ENCODE measurements at places on chromosomes 5 and 9.

DNA sequence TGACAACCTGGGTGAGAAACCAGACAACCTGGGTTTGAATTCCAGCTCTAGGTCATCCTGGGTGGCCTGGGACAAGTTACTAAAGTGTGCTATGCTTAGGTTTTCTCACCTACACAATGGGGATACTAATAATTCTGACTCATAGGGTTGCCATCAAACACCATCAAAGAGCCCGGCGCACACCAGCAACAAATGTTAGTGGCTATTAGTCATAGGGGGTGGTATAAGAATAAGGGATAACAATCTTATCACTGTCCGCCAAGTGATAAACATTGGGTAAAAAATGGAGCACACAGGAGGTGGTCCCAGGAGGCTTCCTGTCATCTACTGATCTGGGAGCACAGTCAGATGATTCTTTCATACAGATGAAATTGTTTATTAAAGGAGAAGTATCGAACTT is 61.4 kb upstream of the AFAP1L1 start:
- DNase-seq = no peak

DNA sequence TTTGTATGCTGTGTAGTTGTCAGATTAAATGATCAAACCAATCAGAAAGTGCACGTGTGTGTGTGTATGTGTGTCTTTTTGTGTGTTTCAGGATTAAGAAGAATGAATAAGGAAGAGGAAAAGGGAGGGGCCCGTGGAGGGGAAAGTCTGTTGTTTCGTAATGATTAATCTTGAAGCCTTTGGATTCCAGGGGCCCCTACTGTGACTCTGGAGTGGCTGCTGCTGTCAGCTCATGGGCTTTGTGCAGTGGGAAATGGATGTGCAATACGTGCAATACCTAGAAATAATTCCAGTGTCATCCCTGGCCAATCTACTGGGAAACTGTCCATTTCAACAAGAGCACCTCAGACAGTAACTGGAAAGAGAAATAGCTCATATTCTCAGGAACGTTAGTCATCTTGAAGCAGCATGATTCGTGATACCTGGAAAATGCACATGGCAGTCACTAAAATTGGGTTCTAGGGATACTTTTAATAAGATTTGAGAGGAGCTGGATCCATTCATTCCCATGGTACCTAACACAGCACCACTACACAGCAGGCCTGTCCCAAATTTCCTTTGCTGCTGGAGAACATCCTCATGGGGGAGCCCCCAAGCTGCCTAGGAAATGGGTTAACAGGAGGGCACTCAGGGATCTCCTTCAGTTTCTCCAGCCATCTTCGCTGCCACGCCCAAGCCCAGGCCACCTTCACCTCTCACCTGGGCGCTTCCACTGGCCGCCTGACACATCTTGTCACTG is 186.3 kb downstream of the NR3C1 start:
- no peak for DNase-seq

GRCh38 chr9:101311758-101312420 is 72.9 kb downstream of the BAAT start:
- DNase-seq = peak; percentile 36

GRCh38 chr9:125579030-125579932 is 127.7 kb downstream of the MAPKAP1 start:
- DNase-seq = no peak

- no peak for DNase-seq
Measured at GRCh38 chr5:121151534-121151933, 687.4 kb downstream of the PRR16 start.

DNA sequence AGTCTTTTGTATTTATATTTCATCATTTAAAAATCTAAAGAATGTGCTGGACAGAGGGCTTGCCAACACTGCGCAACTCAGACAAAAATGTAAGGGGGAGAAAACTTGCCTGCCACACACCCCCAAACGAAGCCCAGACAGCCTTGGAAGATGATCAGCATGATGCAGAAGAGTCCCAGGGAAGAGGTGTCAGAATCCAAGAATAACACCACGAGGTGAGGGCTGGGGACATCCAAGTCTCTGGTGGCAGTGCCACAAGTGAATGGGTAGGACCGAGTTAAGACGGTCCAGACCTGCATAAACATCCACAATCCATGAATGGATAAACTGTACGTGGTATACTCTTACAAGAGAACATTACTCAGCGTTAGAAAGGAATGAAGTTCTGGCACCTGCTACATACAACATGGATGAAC is 10.4 kb downstream of the EPB41L4B start:
- no peak for DNase-seq

DNA sequence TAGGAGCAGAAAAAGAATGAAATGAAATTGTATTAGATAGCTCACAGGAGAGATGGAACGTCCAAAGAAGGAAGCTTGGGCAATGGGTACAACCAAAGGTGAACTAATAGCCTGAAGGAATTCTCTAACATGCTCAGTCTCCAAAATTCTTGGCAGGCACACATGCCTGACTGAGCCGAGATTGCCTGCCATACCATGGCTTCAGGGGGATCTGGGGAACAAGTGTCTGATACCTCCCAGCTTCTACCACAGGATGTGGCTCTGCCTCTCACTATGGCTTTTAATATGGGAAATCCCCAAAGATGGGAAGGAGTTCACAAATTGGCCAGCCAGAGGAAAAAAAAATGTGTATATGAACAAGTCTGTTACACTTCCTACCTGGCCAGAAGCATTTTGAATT is 3.6 kb upstream of the PALM2AKAP2 start:
- no peak for DNase-seq

DNA sequence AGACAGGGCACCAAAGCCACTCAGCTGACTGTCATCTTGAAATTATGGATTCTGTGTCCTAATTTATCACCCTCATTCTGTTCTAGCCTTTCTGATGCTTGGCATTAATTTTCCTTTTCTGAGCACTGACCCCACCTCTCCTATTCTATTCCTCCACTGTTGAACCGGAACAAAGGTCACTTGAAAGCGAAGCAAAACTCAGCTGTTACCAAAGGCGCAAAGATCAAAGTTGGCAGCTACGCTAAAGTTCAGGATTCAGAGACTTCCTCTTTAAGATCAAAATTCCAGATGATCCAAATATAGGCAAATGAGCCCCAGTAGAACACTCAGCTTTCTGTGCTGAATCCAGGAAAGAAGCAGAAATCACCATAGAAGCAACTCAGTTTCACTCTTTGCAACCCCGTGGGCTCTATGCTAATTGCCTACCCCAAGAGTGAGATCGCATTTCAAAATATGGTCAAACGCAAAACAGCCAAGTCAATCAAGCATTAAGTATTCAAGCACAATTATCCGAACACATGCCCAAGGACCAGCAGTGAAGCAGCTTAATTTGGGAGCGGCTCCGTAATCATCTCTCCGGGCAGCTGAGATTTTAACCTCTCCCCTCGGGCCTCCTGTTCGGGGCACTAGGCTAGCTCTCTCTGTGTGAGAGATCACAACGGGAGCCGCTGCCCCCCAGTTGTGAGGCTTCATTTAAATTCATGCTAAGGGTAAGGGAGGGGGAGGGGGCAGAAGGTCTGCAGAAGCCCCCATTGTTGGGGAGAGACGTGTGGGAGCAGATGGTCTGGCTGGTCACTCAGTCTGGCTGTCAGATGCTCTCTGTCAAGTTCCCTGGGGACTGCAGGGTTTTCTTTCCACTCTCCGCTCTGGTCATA is 288.6 kb downstream of the ELAVL2 start:
- no peak for DNase-seq

DNA sequence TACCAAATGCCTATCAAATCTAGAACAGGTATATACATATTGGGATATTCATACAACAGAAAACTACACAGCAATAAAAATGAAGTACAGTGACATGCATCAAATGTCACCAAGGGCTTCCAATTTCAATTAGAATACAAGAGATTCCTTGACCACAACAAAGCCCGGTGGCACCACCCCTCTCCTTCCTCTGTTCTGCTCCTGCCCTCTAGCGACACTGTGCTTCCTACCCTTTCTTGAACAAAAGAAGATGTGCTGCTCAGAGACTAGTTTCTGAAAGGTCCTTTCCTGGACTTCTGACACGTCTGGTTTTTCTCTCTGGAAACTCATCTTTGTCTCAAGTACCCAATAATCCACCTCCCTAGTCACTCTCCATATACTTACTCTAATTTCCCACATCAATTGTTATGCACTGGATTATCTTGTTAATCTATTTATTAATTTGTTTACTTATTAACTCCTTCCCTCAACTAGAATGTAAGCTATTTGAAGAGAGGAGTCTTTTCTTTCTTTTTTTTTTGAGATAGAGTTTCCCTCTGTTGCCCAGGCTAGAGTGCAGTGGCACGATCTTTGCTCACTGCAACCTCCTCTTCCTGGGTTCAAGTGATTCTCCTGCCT is 70.4 kb upstream of the CTSV start:
- peak; percentile 45 for DNase-seq

GRCh38 chr5:39194466-39195136 is 24.8 kb downstream of the FYB1 start:
- no peak for DNase-seq

- peak; percentile 42 for DNase-seq
Measured at GRCh38 chr9:128771094-128771721, 519 bp downstream of the ZER1 start.

DNA sequence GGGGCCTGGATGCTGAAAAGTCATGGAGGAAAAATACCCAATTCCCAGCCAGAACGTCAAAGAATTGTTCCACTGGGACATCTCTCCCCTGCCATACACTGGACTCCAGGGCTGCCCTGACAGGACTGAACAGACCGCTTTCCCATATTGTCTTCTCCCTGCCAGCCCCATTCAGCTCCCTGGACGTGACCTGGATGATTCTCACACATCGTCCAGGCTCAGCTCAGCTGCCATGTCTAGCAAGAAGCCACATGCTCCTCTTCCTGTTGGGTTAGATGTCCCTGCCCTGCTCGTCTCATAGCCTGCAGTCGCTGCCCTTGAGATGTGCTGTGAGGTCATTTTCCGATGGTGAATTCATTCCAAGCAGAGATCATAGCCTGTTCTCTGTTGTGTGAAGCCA is 37.4 kb downstream of the FOXI1 start:
- no peak for DNase-seq

DNA sequence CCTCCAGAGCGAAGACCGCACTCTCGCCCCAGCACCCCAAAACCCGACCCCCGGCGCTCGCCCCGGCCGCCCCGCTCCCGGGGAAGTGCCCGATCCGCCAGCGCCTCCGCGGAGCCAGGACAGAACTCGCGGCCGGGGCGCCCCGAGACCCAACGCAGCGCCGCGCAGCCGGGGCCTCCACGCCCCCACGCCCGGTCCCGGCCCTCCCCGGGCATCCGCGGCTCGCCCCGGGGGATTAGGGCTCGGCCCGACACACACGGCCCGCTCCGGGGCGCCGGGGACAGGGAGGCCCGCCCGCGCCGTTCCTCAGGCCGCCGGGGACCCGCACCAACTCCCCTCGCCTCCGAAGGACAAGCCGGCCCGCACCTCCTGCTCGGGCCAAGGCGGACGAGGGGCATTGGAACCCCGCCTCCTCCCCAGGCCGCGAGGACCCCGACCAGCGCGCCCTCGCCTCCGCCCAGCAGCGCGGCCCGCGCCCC is 544 bp downstream of the FNBP1 start:
- peak; percentile 37 for DNase-seq
